ENCODE measurements at places on chromosomes 13 and 19. TPM values are rescaled to one million over a fixed set of nuclear protein-coding genes. Genes with fewer than 3 reads are reported as not detected.

LRRC25 gene
- total RNA-seq = not detected

PDE4C gene
- total RNA-seq = not detected

GJA3 gene
- 0.30 TPM for total RNA-seq

MEIS3 gene
- 6.7 TPM for total RNA-seq

STOML3 gene
- total RNA-seq = not detected

SBK2 gene
- not detected for total RNA-seq

SLC5A5 gene
- not detected for total RNA-seq

POLRMT gene
- 28.4 TPM for total RNA-seq

Data from bronchus fibroblast of lung (primary cell).